ENCODE measurements at places on chromosomes 4 and X.

DNA sequence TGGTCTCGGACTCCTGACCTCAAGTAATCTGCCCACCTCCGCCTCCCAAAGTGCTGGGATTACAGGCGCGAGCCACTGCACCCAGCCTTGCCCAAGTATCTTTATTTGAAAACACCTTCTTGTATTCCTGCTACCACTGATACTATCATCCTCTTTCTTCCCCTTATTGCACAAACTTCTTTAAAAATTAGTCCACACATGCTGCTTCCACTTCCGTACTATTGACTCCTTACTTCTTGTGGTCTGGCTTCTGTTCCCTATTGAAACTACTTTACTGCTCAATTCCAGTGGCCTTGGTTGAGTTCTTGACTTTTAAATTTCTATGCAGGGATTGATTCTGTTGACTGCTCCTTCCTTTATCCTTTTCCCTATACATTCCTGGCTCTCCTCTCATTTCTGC, 38.8 kb downstream of the MTM1 start:
- DNase-seq = no peak

GRCh38 chrX:50858548-50858947, 44.6 kb upstream of the SHROOM4 start:
- no peak for DNase-seq

DNA sequence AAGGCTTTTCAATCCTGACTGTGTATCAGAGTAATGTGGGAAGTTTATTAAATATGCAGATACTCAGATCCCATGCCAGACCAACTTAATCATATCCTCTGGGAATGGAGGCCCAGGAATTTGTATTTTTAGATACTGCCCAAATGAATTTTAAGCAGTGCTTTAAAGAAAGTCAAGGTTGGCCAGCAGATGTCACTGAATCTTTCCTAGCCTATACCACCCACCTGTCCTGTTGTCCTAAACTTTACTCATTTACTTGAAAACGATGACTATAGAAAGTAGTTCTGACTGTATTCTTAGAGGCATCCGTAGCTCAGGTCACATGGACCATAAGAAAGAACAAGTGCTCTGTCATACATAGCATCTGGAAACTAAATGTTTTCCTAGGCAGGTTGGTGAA, 79.9 kb downstream of the AMOT start:
- DNase-seq = peak; percentile 7

- no peak for DNase-seq
These were observed 7.1 kb downstream of the OFD1 start for GRCh38 chrX:13741695-13742094.

DNA sequence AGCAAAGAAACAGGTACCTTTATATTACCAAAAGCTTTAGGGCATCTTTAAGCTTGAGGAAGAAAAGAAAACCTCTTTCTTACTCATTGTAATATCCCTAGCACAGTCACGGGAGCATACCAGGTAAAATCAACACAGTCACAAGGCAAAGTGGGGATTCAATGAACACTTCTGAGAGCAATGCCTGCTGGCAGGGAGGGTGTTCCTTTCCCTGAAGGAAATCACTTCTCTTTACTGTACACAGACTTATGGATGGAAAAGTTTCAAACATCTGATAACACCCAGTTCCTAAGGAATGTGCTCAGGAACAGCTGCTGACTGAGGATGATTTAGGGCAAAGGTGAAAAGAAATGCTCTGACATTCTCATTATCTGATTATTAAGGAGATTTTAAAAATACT, 94.8 kb downstream of the MAML3 start:
- no peak for DNase-seq

DNA sequence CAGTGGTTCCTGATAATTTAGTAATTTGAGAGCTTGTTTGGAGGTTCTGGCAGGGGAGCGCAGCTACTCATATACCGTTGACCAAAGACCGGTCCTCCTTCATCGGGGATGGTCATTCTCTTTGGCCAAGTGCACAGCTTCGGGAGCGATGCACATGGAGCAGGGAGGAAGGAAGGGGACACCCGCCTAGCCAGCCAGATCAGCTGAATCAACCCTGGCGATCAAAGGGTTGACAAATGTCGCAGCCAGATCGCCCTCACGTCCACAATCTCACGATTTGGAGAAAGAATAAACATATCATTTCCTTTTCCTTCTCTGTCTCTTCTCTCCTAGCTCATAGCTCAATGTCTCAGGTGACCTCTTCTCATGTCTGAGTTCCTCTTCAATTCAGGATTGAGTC, 11.1 kb downstream of the NDNF start:
- DNase-seq = no peak

DNA sequence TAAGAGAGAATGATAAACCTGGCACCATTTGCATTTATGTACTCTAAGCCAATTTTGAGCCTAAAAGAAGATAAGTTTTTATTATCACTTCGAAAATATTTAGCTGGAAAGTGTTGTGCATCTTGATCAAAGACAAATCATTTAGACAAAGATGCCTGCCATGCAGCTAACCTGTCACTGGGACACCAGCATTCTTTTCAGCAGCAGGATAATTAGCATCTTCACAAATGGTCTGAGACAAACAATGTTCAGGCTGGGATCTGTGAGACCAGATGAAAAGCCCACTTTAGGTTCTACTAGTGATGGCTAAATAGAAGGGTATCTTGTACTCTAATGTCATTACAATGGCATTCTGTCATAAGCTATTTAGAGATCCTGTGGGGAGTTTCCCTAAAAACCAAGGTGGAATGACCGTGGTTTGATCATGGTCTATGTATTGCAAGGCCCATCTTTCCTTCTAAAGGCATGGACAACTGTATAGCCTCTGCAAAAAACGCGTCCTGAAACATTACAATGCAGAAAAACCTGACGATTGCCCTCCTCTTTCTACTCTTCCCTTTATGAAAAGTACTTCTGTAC, 7.2 kb downstream of the PRDM8 start:
- peak; percentile 10 for DNase-seq

DNA sequence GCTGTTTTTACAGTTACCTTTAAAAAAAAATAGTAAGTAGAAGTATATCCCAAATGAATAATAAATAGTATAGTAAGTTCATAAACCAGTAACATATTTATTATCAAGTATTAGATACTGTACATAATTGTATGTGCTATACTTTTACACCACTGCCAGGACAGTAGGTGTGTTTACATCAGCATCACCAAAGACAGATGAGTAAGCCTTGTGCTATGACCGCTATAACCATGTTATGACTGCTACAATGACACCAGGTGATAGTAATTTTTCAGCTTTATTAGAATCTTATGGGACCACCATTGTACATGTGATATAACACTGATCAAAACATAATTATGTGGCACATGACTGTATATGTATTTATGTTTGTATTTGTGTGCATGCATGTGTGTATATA, 27.3 kb downstream of the PABPC4L start:
- DNase-seq = no peak

DNA sequence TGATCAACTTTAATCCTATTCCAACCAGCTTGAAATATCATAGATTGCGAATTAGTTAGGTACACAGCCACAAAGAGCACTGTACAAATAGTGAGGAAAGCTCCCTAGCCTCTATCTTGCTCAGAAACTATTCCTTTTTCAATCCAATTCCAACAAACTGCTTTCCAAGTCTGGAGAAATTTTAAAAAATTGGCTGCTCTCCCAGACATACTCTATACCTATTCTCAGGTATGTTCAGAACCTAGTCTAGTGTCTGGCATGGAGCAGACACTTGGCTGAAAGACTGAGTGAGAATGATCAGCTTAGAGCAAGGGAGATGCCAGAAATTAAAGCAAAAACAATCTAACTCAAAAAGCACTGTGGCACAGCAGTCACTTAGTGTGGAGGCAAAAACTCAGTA, 105.9 kb downstream of the SLC10A7 start:
- no peak for DNase-seq

DNA sequence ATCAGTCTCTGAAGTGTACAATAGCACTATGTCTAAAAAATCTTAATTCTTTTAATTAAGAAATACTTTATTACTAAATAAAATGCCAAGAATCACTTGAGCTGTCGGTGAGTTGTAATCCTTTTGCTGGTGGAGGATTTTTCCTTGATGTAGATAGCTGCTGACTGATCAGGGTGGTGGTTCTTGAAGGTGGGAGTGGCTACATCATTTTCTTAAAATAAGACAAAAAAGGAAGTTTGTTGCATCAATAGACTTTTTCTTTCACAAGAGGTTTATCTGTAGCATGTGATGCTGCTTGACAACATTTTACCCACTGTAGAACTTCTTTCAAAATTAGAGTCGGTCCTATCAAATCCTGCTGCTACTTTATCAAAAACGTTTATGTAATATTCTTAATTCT, 68.8 kb upstream of the ZC4H2 start:
- no peak for DNase-seq

GRCh38 chr4:123609829-123610228, 213.2 kb downstream of the SPRY1 start:
- no peak for DNase-seq

DNA sequence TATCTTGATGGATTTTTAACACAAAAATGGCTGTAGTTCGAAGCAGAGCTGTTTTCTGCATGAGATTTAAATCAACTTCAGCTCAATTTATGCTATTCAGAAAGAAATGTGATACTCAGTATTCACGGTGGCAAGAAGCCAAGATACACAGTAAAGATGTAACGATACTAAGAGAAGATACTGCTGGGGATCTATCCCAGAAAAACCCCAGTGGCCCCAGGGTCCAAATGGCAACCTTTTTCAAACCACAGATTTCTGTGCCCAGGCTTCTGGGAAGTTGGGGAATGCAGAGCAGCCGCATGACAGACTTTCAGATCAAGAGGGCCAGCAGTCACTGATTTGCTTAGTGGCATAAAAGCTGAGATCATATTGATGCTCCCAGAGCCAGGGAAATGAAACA, 353.9 kb downstream of the AFF2 start:
- no peak for DNase-seq

DNA sequence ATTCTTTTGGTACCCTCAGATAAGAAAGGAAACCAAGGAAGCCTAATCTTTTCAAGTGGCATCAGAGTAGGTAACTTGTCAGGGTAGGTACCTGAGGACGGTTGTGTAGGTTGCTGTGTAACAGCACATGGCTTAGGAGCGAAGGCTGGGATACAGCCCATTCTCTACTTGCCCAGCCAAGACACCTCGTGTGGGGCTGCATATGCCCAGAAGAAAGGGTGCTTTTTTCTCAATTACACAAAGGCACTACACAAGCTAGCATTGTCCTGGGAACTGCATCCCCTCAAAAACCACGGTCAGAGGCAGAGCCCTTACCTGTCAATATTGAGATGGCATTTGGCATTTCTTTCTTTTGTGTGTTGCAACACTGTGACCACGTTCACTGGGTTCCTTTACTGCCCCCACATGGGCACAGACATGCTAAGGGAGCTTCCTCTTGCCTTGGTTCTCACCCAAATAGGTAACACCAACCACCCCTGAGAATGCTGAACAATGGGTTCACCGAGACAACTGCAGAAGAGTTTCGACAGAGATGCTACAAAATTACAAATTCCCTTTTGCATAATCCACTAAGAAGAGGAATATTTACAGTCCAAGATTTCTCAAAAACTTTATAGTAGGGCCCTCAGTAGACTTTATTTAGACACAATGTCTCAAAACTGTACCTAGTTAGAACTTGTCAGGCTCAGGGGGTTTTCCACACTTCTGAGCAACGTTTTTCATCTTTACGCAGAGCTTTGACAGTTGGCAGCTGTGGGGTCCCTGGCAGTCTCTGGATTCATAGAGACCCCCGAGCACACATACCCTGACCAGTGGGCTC, 35.8 kb upstream of the TNIP3 start:
- DNase-seq = peak; percentile 44

- DNase-seq = no peak
These were observed 10.7 kb upstream of the ADAM29 start for GRCh38 chr4:174907508-174907907.

DNA sequence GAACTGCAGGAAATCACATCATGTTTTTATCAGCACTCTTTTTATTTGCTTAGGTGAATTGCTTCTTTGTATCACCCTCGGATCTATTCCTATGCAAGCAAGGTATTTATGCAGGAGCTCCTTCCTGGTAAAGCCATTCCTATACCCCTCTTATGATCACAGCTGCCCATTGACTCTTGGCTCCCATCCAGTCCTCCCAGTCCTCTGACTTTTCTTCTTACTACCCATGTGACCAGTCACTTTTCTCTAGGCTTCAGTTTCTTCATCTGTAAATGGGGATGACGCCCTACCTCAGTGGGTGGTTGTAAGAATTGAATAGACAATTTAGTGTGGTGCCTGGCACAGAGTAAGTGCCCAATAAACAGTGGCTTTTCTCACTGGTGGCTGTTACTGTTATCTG, 144.9 kb downstream of the FHIP1A start:
- DNase-seq = no peak

- DNase-seq = no peak
These were observed 36.7 kb upstream of the GABRQ start for GRCh38 chrX:152600853-152601633.

GRCh38 chrX:36573720-36574119, 434.4 kb upstream of the FAM47C start:
- no peak for DNase-seq

DNA sequence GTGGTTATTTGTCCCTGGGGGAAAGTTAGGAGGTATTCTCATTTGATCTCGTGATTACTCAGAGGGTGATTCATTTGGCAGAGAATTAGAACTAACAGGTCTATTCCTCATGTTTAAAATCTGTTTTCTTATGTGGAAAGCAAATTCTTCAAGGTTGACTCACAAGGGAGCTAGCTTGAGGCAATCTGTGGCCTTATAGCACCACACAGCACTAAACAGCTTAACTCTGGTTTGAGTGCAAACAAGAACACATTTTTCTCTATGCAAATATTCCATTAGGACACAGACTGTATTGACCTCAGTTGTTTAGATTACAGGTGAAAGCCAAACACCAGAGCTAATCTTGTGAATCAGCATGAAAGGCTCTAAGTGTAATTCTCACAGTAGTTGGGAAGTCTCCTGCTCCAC, 694.4 kb upstream of the POU3F4 start:
- DNase-seq = no peak

DNA sequence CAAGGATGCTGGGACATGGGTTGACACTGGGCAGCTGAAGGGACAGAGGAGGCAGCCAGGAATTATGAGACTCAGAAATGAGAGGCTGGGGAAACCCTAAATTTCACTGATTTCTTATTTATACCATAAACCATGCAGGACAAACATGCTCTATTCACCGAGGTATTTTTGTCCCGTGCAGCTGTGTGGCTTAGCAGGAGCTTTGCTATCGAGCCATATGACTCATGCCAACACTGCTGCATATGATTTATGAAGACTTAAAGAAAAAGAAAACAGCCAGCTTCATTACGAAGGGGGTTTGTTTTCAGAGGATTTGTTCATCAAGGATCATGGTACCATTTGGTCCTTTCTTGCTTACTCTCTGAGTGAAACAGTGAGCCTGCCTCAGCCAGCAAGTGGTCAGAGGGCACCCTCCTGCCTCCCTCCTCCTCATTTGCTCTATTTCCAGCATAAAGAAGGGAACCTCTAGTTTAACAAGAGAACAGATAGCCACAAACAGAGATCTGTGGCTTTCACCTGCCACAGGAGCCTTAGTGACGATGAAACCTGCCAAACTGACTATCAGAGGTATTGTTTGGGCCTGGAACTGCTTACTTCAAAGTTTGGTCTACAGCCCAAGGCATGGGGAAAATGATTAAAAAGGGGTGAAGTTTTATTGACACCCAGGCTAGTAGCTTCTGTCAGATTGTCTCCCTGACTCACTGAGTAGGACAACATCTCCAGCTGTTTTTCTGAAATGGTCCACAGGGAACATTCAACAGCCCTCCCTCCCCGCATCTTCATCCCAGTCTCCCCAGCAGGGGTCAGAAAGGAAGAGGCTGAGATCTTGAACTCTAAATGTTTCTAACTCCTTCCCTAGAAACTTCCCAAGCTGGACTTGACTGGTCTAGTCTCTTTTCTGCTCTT, 80.1 kb upstream of the MAML3 start:
- DNase-seq = no peak

Data from GM20000 (cell line).